ENCODE measurements at places on chromosomes 3 and 15. TPM values are rescaled to one million over a fixed set of nuclear protein-coding genes. Genes with fewer than 3 reads are reported as not detected.
A peak's percentile ranks its signal among the peaks of the same experiment; 100 is the strongest.

GRCh38 chr3:138724443-138724842 is 110.3 kb downstream of the PIK3CB start:
- DNase-seq: no peak

- no peak for DNase-seq
These were observed 23.1 kb downstream of the PHLDB2 start for GRCh38 chr3:111882194-111882593.

PYGO1 gene
- not detected for polyA plus RNA-seq

GOLGA8R gene
- 0.11 TPM for polyA plus RNA-seq

CATSPER2 gene
- polyA plus RNA-seq: 0.99 TPM

DNA sequence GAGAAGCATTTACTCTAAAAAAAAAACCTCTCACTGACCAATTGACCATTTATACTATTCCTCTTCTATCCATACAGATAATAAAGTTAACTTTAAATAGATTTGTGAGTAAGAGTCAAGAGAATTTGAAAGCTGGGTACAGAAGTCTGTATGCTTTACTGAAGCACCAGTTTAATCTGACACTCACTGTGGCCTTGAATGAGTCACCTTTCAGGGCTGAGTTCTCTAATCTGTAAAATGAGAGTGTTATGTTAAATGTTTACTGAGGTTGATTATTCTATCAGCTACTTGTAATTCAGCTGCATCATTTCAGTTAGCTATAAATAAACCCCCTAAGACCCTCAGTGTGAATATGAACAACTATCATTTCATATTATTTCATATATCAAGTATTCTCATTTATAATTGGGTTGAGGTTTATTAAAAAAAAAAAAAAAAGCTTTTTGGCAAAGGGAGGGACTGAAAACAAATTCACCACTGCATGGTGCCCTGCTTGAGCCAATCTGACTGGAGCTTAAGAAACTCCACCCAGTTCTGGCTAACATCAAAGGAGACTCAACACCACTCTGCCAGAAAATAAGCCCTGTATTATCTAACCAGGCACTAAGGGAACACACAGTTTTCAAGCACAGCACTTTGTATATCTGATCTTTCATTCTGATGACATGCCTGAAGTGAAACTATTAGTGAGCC is 2.8 kb downstream of the MAP4 start:
- DNase-seq: no peak

DNA sequence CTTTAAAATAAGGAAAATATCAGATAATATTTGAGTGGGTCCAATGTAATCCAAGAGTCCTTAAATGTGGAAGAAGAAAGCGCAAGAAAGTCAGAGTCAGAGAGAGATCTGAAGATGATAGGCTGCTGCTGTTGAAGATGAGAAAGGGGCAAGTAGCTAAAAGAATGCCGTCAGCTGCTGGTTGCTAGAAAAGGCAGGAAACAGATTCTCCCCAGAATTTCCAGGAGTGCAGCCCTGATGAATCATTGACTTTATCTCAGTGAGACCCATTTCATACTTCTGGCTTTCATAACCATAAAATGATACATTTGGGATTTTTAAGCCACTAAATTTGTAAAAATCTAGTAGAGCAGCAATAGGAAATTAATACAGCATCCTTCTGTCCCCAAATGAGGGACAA is 7.5 kb upstream of the CHMP2B start:
- DNase-seq: no peak

GRCh38 chr3:157310329-157311052 is 126.2 kb upstream of the PTX3 start:
- DNase-seq: no peak

- DNase-seq: no peak
These were observed 325.5 kb downstream of the SI start for GRCh38 chr3:164752812-164753211.

EFHB gene
- 1.8 TPM for polyA plus RNA-seq

GRCh38 chr3:58023531-58023930 is 15.3 kb downstream of the FLNB start:
- no peak for DNase-seq

DNA sequence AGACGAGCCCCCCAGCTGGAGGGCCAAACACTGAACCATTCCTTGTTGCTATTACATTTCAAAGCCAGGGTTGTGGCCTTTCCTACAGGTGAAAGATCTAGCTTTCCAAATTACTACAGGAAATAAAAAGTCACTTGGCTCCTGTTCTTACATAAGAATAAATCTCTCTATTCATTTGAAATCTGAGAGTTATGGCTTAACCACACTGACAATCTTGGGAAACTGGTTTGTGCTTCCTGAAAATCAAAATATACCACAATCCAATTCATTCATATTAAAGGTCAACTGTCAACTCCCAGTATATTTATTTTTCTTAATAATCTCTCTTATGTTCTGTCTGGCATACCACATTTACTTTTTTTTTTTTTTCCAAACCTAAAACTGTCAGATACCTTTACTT is 103.7 kb upstream of the LMOD3 start:
- no peak for DNase-seq

- DNase-seq: no peak
These were observed 511.7 kb upstream of the UBE2E2 start for GRCh38 chr3:22691407-22691806.

GRCh38 chr15:89400116-89400781 is 65.6 kb upstream of the POLG start:
- DNase-seq: no peak

FAM43A gene
- polyA plus RNA-seq: 3.5 TPM

DNA sequence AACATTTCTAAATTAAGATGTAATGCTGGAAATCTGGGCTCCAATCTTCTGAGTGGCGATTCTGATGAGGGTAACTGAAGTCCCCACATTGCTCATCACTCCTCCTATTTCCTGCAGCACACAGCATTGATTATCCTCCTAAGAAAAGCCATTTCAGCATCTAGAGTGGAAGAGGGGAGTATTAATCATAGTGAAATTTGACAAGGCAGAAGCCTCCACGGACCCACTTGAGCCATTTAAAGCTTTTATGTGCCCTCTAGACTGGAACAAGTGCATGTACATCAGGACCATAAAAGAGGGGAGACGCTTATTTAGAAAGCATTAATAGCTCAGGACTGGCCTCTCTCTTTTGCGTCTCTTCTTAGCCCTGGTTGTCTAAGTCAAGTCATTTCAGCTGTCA is 25.8 kb downstream of the AQP9 start:
- no peak for DNase-seq

GRCh38 chr3:158539414-158540014 is 31.5 kb upstream of the MLF1 start:
- DNase-seq: peak; percentile 30

DOCK3 gene
- polyA plus RNA-seq: 0.26 TPM

KCNMB2 gene
- polyA plus RNA-seq: not detected

DNA sequence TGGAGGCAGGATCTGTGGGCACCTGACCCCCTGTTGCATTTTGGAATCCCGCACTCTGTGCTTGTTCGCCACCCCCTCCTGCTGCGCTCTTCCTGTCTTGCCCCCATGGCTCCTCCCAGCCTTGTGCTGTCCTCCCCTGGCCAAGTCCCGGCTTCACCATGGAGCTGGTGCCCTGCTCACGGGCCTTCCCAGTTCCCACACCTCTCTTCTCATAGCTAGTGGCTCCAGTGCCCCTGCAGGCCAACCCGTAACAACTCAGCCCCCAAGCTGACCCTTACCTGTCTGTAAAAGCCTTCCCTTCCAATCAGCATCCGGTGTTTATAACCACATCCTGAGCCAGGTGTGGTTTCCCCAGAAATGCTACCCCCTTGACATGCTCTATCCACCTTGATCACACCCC is 407.7 kb upstream of the C2CD4B start:
- no peak for DNase-seq

GRCh38 chr15:74327756-74328155 is 39.7 kb downstream of the CYP11A1 start:
- DNase-seq: no peak

QRICH1 gene
- polyA plus RNA-seq: 32.1 TPM

DNA sequence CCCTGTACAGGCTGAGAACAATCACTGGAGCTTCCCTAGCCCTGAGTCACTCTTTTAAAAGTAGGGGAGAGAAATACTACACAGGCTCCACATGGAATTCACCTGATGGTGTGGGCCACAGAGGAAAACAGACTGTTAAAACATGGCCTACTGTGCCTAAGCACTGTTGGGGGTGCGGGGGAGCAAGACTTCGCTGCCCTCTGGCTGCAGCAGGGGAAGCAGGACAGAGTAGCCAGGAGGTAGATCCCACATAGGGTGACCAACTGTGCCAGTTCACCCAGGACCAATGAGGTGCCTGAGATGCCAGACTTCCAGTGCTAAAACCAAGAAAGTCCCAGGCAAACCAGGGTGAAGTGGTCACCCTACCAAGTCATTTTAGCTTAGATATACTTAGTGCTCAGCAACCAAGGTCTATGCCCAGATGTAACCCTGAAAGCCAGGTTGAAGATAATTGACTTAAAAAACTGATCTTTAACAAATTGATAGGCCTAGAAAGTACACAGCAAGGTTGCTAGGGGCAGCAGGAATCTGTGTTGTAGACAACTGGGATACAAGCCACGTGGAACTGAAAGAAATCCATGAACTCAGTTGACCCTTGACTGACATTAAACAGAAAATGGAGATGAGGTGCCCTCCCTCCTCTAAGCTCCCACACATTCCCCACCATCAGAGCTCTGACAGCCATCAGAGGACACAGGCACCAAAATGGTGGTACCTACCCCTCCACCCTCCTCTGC is 344.2 kb upstream of the PPP2R3A start:
- DNase-seq: no peak

- peak; percentile 6 for DNase-seq
These were observed 29.9 kb upstream of the ST3GAL6 start for GRCh38 chr3:98733053-98733811.

DNA sequence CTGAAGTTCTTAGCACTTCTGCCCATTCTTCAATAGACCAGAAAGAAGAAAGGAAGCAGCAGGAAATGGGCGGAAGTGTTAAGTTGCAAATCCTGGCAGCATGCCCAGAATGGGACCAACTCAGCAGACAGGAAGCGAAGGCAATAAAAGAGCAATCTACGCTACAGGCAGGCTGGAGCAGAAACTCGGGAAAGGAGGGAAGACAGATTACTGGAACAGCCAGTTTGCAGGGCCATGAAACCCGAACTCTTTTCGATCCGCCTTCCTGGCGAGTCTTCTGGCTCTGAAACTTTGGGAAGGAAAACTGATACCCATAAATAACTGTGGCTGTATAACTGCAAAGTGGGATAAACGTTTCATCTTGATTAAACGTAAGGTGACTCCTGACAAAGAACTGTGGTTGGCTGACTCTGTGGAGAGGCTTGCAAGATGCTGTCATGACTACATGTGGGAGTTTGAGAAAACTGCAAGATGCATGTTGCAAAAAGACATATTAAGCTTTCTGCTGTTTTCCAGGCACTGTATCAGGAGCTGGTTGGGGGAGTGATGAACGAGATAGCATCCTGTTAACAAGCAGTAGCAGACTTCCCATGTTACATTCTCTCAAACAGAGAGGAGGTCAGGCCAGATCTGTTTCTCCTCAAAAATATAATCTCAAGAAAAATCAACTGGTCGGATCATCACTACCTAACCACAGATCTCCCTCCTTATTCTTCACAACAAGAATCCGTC is 67.8 kb downstream of the FMN1 start:
- DNase-seq: peak; percentile 79

DNA sequence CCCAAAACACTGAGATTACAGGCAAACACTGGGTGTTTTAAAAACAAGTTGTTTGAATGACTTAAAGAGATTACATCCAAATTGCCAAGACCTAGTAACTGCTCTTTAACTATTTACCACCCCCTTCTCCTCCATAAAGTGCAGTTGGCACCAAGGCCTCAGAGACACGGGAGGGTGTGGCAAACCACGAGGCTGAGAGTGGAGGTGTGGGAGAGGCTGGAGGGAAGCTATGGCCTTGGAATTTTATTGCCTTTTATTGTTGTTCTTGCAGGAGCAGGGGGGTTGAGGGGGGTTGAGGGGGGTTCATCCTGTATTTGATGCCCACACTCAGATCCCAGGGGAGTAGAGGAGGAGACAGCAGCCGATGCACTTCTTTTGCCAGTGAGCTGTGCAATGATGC is 75.9 kb upstream of the CTDSPL start:
- no peak for DNase-seq

SHC4 gene
- polyA plus RNA-seq: not detected

GRCh38 chr3:187678726-187679268 is 8.6 kb upstream of the SST start:
- peak; percentile 12 for DNase-seq

- DNase-seq: no peak
These were observed 2.1 kb downstream of the SH3GL3 start for GRCh38 chr15:83449250-83449671.

DNA sequence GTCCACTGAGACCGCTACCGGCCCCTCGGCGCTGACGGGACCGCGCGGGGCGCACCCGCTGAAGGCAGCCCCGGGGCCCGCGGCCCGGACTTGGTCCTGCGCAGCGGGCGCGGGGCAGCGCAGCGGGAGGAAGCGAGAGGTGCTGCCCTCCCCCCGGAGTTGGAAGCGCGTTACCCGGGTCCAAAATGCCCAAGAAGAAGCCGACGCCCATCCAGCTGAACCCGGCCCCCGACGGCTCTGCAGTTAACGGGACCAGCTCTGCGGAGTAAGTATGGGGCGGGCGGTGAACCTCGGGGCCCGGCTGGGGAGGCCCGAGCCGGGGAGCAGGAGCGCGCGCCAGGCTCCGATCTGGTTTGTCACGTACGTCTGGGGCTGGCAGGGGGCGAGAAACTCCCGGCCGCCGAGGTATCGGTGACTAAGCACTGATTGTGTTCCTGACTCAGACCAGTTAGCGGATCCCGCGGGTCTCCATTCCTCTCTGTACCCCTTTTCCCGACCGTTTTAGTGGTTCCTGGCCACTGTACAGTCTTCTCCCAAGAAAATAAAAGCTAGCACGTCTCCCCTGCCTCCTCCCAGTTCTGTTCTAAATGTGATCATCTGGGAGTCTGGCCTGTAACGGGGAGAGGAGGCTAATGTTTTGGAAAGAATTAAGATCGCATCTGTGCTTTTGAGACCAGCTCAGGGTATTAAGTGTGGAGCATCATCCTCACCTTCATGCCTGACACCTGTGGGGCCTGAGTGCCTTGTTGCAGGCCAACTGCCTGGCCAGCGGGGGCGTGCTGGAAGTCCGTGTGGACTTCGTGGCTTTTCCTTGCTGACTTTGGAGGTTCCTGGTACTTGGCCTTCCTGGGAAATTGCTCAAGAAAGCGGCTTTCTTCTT is 691 bp downstream of the MAP2K1 start:
- DNase-seq: peak; percentile 52

DNA sequence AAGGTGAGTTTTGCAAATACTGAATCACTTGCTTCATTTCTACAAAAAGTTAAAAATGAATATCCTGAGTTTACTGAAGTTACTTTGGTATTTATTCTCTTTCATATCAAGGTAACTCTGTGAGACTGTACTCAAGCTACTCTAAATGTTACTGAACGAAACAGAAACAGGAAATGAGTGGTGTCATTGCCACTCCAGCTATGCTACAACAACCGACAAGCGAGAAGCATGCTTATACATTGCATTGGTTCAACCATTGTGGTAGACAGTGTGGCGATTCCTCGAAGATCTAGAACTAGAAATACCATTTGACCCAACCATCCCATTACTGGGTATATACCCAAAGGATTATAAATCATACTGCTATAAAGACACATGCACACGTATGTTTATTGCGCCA is 313.2 kb upstream of the THBS1 start:
- DNase-seq: no peak

NCKIPSD gene
- polyA plus RNA-seq: 21.9 TPM
